ENCODE measurements at places on chromosomes 4 and X.
A peak's percentile ranks its signal among the peaks of the same experiment; 100 is the strongest.

- H3K27me3 ChIP-seq: no peaks in the 10 kb centered on the region
- DNase-seq: no peak
- no peak overlapping the region for H3K4me3 ChIP-seq
- no peaks in the 10 kb centered on the region for H3K36me3 ChIP-seq
Measured at GRCh38 chrX:123392921-123393320, 208.8 kb downstream of the GRIA3 start.

GRCh38 chr4:16496501-16496900 is 270.2 kb upstream of the TAPT1 start:
- no peaks in the 10 kb centered on the region for H3K27me3 ChIP-seq
- H3K4me1 ChIP-seq: no peaks in the 10 kb centered on the region
- DNase-seq: no peak

GRCh38 chr4:45131020-45131419 is 404.7 kb upstream of the GNPDA2 start:
- no peak overlapping the region for H3K4me3 ChIP-seq
- no peak for DNase-seq
- no peaks in the 10 kb centered on the region for H3K4me1 ChIP-seq
- no peaks in the 10 kb centered on the region for H3K27me3 ChIP-seq
- H3K36me3 ChIP-seq: no peaks in the 10 kb centered on the region

DNA sequence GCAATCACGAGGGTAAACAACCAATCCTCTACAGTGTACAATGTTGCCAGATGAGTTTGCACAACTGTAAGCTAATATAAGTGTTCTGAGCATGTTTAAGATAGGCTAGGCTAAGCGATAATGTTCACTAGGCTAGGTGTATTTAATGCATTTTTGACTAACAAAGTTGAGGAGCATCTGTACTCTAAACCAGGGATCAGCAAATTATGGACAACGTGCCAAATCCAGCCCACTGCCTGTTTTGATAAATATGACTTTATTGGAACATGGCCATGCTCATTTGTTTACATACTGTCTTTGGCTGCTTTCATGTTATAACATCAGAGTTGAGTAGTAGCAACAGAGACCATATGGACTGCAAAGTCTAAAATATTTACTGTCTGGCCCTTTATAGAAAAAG is 46.3 kb upstream of the ARHGEF6 start:
- peaks cover 12% of the 10 kb centered on the region for H3K4me1 ChIP-seq
- H3K36me3 ChIP-seq: no peaks in the 10 kb centered on the region
- no peak overlapping the region for H3K4me3 ChIP-seq
- H3K27me3 ChIP-seq: no peaks in the 10 kb centered on the region
- H3K27ac ChIP-seq: no peak overlapping the region
- no peak for DNase-seq

DNA sequence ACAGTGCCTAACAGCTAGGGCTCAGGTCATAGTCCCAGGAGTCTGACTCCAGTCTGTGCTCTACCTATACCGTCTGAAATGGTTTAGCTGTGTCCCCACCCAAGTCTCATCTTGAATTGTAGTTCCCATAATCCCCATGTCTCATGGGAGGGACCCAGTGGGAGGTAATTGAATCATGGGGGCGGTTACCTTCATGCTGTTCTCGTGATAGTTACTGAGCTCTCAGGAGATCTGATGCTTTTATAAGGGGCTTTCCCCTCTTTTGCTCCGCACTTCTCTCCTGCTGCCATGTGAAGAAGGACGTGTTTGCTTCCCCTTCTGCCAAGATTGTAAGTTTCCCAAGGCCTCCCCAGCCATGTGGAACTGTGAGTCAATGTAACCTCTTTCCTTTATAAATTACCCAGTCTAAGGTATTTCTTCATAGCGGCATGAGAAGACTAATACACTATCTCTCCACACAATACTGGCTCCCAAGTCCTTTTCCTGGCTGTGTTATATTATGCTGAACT is 110.8 kb downstream of the AFAP1 start:
- peak overlapping the region; percentile 89 for H3K27ac ChIP-seq
- H3K4me3 ChIP-seq: no peak overlapping the region
- H3K27me3 ChIP-seq: no peaks in the 10 kb centered on the region
- peaks cover 53% of the 10 kb centered on the region for H3K36me3 ChIP-seq
- peak; percentile 35 for DNase-seq

DNA sequence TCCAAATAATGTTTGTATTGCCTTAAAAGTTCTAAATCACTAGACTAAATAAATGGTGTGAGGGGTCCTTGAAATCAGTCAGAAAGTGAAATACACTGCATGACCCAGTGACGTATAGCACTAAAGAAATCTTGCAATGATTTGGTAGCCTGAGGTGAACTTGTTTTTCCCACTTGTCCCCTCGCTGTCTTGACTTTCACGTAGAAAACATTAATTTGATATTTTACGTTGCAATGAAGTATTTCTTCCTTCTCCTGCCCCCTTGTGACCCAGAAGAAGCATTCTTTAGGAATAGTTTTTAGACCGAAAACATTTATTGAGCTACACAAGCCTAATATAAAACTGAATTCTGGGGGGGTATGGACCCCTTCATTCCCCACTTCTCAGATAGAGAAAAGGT is 3.7 kb downstream of the KLB start:
- no peaks in the 10 kb centered on the region for H3K36me3 ChIP-seq
- DNase-seq: no peak
- no peak overlapping the region for H3K27ac ChIP-seq
- no peaks in the 10 kb centered on the region for H3K27me3 ChIP-seq

DNA sequence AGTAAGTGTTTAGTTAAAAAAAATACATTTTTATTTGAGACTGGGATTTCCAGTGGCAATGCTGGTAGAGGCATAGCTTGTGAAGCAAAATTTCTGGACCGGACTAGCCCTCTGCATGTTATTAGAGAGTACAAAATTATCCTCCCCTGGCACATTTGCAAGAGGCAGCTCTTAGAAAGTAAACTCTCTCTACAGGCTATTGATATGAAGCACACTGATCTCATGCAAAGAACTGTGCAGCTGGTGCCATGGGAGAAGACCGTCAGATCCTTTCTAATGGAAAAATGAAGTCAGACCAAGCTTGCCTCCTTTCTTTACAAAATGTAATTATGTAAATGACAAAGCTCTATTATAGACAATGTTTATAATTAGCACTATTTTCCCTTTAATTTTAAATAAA is 2717.2 kb downstream of the PCDH7 start:
- H3K36me3 ChIP-seq: no peaks in the 10 kb centered on the region
- no peak for DNase-seq
- H3K4me3 ChIP-seq: no peak overlapping the region
- no peaks in the 10 kb centered on the region for H3K27me3 ChIP-seq
- no peaks in the 10 kb centered on the region for H3K4me1 ChIP-seq

DNA sequence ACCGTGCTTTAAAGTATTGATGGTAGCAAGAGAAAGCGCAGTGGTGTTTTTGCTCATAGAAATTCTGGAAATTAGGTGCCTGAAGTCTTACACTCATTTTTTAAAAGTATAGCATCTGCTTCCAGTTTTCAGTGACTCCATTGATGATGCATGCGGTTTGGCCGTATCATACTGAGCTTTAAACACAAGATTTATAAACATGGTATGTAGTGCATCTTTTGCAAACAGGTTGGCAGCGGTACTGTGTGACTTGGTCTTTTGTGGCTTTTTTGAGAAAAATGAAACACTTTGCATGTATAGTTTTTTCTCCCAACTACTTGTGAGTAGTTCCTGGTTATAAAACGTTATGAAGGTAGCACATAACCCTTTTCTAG is 2.0 kb downstream of the DDX3X start:
- no peak for DNase-seq
- H3K4me1 ChIP-seq: peaks cover 18% of the 10 kb centered on the region
- H3K4me3 ChIP-seq: peak overlapping the region; percentile 94
- H3K27ac ChIP-seq: no peak overlapping the region

- DNase-seq: no peak
- no peaks in the 10 kb centered on the region for H3K4me1 ChIP-seq
- H3K4me3 ChIP-seq: no peak overlapping the region
- no peak overlapping the region for H3K27ac ChIP-seq
- H3K27me3 ChIP-seq: no peaks in the 10 kb centered on the region
- peaks cover 4% of the 10 kb centered on the region for H3K36me3 ChIP-seq
Measured at GRCh38 chr4:113692809-113693411, 68.6 kb downstream of the CAMK2D start.

DNA sequence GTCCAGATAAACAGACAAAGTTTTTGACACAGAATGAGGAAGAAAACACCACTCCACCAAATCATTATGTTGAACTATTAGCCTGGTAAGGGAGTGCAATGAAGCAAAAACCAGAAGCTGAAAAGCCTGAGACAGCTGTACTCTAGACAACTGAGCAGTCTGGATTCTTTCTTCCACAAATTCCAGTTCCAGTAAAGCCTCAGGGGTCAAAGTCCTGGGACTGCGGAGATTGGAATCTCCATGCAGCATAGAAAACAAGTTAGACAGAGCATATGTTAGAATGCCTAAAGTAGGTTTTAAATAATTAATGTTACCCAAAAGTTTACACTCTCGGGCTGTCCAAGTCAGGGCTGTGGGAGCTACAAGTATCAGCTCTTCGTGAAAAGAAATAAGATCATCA is 263.2 kb downstream of the TECRL start:
- H3K27me3 ChIP-seq: no peaks in the 10 kb centered on the region
- DNase-seq: no peak

DNA sequence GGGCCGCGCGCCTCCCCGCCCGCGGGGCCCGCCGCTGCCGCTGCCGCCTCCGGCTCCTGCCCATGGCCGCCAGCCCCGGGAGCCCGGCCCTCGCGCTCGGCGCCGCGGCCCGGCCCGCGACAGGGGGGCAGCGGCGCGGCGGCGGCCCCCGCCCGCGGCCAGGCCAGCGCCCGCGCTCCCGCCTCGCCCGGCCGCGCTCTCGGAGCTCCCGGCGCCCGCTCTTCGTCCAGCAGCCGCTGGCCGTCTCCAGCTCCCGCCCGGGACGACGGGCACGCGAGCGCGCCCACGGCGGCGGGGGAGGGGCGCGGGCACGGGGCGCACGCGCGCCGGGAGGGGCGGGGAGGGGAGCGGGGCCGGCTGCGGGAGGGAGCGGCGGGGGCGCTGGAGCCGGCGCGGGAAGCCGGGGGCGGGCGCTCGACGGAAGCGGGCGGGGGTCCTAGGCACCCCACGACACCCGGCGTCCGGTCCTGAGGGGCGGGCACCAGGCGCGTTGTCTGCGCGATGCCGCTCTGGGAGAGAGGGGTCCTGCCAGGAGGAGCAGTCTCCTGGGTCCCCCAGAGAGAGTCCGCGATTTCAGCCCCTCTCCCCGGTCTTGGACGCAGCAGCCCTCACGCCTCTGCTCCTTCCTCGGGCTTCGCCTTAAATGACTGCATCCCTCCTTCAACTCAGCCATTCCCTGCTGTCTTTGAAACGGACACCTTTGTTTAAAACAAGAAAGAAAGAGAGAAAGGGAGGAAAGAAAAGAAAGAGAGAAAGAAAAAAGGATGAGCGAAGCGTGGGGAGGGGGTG is 490 bp upstream of the PDZD4 start:
- no peaks in the 10 kb centered on the region for H3K4me1 ChIP-seq
- H3K27me3 ChIP-seq: peaks cover 21% of the 10 kb centered on the region
- no peaks in the 10 kb centered on the region for H3K36me3 ChIP-seq
- DNase-seq: no peak
- H3K27ac ChIP-seq: no peak overlapping the region

DNA sequence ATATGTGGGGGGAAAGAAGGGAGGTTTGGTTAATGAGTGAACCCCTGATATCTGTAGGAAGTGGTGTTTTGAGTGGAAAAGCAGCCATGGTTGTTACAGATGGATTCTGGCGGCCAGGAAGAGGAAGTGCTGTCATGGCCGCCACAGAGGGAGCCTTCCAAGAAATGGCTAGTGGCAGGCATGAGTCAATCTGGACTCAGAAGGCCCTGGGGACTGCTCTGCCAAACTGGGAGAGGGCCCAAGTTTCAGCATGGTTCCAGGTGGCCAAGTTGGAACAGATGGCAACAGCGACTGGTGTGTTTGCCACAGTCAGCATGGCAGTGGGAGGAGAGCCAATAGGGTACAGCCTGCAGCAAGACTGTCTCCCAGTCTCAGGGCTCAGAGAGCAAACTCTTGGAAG is 32.5 kb downstream of the ETDB start:
- DNase-seq: no peak
- H3K4me1 ChIP-seq: no peaks in the 10 kb centered on the region
- H3K27me3 ChIP-seq: no peaks in the 10 kb centered on the region

GRCh38 chr4:127643791-127644190 is 11.0 kb downstream of the INTU start:
- no peak overlapping the region for H3K27ac ChIP-seq
- no peak for DNase-seq
- no peaks in the 10 kb centered on the region for H3K36me3 ChIP-seq
- H3K27me3 ChIP-seq: no peaks in the 10 kb centered on the region

GRCh38 chr4:132504438-132504837 is 644.7 kb upstream of the PCDH10 start:
- DNase-seq: no peak
- no peak overlapping the region for H3K27ac ChIP-seq
- H3K36me3 ChIP-seq: no peaks in the 10 kb centered on the region
- no peaks in the 10 kb centered on the region for H3K27me3 ChIP-seq

DNA sequence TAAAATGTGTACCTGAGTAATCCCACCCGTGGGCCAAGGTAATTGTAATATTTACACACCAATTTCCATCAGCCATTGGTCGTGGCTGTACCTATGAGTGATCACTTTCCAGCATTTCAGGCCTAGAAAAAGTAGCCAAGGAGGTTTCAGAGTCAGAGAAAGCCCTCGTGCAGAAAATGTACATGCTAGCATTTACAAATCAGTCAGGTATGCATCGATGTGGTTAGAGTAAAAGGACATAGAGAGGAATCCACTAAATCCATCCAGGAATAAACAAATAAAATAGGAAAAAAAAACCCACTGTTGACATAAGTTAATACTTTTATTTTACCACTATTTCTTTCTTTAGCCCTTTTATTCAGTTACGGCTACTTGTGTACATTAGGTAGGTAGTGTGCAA is 256.8 kb downstream of the TRIML1 start:
- H3K4me3 ChIP-seq: no peak overlapping the region
- H3K4me1 ChIP-seq: no peaks in the 10 kb centered on the region
- H3K27me3 ChIP-seq: no peaks in the 10 kb centered on the region
- no peak overlapping the region for H3K27ac ChIP-seq
- no peak for DNase-seq

DNA sequence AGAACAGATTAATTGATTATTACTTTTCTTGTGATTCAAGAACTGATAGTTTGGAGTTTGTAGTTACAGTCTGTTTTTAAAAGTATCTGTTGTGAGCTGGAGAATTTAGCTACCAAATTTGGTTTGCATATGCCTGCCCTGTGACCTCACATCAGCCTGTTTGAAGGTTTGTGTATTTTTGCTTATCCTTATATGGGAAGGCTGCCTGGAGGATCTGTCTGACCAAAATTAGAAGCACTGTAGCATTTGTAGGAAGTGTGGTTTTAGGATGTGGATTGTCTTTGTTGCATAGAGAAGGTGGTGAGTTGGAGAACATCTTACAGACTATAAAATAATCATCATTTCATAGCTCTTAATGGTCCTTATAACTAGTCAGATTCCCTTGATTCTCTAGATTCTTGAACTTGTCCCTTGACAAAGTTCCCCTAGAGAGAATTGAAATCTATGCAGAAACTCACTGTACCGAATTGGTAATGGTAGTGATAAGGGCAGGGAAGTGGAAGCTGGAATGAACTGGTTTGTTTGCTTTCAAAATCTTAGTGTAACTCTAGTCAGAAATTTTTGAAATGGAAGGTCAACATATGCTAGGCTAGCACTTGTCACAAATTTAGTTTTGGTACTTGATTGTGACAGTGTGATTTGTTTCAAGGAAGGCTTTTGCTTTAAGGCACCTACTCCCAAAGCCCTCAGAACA is 57.3 kb downstream of the SH3BGRL start:
- H3K27ac ChIP-seq: peak overlapping the region; percentile 43
- DNase-seq: peak; percentile 17
- no peak overlapping the region for H3K4me3 ChIP-seq
- no peaks in the 10 kb centered on the region for H3K27me3 ChIP-seq
